ENCODE measurements at places on chromosomes 11 and 22.

- DNase-seq = no peak
Measured at GRCh38 chr11:12291766-12292165, 85.6 kb upstream of the PARVA start.

DNA sequence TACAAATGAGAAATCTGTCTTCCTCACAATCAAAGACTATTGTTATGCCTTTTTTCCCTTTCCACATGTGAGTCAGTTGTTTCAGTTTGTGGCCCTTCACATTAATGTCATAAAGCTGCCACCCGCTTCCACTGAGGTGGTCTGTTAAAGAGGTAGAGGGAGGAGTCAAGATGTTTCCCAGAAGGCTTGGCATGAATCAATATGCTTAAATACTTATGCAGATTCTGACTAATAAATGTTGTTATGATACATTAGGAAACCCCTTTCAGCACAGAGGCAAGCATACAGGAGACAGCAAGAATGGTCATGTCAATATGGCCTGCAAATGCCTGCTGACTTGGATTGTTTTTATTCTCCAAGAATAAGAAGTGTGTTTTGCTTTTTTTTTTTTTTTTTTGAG is 6.5 kb downstream of the RTN3 start:
- no peak for DNase-seq

- DNase-seq = no peak
Measured at GRCh38 chr22:18118345-18118915, 7.8 kb downstream of the TUBA8 start.

GRCh38 chr11:108115500-108116140 is 5.7 kb upstream of the ACAT1 start:
- no peak for DNase-seq

GRCh38 chr11:133541021-133541719 is 8.9 kb upstream of the OPCML start:
- DNase-seq = no peak

GRCh38 chr11:27976262-27976661 is 131.7 kb downstream of the KIF18A start:
- DNase-seq = no peak

GRCh38 chr11:35662649-35663407 is at the start of gene TRIM44:
TSS of gene TRIM44 (plus strand) at chr11:35662775. CDS start at chr11:35663112, 337 bp downstream.
- DNase-seq = peak; percentile 73

DNA sequence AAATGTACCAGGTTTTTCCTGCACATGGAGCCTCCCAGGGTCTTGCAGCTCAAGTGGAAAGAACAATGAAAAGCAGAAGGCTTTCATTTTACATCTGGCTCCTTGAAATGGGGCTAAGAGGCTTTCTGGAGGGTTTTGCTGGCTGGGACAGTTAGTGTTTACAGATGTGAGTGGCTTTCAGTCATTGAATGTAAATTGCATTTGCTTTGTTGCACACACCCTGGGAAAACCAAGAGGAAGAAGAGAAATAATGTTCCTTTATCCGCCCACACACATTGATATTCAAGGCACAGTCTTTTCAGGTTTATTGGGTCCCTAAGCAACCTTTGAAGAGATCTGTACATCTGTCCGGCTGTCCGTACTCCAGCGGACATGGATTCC is 144.5 kb downstream of the SPON1 start:
- DNase-seq = no peak

DNA sequence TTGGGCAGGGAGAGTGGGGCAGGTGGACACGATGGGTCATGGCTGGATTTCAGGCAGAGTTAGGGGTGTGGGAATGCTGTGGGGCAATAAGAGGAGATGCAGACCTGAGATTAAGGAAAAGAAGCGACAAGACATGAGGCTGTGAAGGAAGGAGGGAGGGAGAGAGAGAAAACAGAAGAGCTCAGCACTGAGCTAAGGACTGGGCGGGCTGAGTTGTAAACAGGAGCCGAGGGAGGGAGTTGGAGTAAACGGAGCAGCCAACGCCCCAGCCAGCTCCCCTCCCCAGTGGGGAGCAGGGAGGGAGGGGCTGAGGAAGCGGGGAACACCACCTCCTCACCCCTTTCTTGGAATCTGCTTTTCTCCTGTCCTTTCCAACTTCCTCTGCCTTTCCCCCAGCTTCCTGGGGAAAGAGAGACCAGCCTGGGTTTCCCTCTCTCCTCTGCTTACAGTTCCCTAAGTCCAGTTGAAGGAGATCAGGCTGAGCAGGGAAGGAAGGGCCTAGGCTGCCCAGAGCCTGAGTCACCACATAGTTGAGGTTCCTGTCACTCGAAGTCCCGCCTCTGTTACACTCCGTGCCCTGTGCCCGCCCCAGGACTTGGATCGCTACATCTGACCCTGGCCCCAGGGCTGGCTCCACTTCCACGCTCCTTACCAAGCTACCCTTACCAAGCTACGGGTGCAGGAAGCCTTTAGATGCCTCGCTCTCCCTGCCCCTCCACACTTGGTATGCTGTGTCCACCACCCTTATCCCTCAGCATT is 6.7 kb upstream of the AHNAK start:
- DNase-seq = no peak

- no peak for DNase-seq
Measured at GRCh38 chr11:2128130-2128510, 11.1 kb downstream of the IGF2 start.

DNA sequence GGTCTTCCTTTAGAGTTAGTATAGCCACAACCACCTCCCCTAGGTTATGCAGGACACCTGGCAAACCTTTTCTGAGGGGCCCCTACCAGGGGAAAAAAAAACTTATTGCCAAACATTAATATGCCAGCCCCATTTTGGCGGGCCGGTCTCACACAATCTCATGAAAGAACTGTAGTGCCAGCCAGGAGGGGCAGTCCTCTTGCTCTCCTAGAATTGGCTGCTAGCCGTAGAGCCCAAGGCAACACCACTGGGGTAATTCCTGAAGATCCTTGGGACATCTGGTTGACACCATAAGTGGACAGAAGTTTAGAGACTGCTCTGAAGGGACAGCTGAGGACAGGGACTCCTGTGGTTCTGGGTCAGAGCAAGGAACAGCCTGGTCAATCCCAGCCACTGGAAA is 24.2 kb downstream of the NAV2 start:
- no peak for DNase-seq

All from right renal cortex interstitium (tissue), 3 donors.